ENCODE measurements at places on chromosomes 2 and 18.

GRCh38 chr2:126756125-126756524, 100.2 kb downstream of the GYPC start:
- no peak for DNase-seq

GRCh38 chr2:28958689-28959088, 22.4 kb upstream of the TOGARAM2 start:
- DNase-seq, result peak; percentile 90

GRCh38 chr2:84057917-84058560, 401.0 kb downstream of the SUCLG1 start:
- no peak for DNase-seq

- DNase-seq, result no peak
Observed at GRCh38 chr2:100718065-100718629, 101.8 kb upstream of the NPAS2 start.

All from GM23248 (cell line).